ENCODE measurements at places on chromosomes 2 and 18.

DNA sequence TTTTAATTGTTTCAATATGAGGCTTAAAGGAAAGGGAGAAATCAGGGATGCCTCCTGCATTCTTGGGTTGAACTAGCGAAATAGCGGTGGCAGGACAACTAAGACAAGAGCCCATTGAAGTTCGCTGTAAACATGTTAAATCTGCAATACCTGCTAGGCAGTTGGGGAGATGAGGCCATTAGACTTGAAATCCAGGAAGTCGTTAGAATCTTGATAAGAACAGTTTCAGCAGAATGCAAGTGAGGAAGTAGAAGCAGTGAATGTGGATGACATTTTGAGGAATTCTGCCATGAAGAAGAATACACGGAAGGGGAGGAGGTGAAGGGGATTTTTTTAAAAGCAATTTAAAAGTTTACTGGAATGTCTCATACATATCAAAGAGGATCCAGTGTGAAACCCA is 109.7 kb downstream of the LPIN1 start:
- DNase-seq = no peak

- DNase-seq = no peak
Observed at GRCh38 chr2:2455151-2455550, 124.1 kb upstream of the MYT1L start.

- no peak for DNase-seq
Observed at GRCh38 chr2:14231391-14231898, 401.1 kb upstream of the LRATD1 start.

- DNase-seq = no peak
Observed at GRCh38 chr18:26429535-26430226, 118.7 kb downstream of the KCTD1 start.

GRCh38 chr2:8447610-8448221 is 234.1 kb upstream of the ID2 start:
- no peak for DNase-seq

DNA sequence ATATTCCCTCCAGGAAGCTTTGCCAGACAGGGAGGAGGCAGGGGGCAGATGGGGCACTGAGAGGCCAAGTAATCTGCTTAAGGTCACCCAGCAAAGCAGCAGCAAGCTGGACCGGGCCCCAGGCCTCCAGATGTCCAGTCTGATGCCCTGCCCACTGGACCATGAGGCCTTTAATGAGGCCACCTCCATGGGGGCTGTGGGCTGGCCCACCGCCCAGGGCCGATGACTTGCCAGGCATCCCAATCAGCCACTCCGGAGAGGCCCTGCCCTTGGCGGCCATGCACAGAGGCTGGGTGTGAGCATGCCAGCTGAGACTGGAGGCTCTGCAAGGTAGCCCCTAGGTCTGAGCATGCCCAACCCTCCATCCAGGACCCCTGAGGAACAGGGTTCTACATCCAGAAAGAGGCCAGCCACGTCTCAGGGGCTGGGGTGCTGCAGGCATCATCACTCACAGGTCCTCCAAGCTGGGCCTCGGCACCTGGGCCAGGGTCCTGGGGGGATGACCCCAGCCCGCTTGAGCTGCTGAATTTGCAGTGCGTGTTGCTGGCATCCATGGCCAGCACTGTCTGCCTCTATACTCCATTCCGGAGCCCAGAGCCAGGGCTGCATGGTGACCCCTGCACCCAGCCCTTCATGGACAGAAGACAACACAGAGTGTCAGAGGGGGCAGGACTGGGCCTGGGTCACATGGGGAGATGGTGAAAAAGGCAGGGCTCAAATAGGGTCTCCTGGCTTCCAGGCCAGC is 164.2 kb downstream of the INHBB start:
- DNase-seq = no peak

- no peak for DNase-seq
Observed at GRCh38 chr2:202165945-202166344, 72.5 kb downstream of the SUMO1 start.

DNA sequence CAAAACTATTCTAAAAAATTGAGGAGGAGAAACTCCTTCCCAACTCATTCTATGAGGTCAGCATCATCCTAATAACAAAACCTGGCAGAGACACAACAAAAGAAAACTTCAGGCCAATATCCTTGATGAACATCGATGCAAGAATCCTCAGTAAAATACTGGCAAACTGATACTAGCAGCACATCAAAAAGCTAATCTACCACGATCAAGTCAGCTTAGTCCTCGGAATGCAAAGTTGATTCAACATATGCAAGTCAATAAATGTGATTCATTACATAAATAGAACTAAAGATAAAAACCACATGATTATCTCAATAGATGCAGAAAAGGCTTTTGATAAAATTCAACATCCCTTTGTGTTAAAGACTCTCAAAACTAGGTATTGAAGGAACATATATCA is 63.1 kb downstream of the EHBP1 start:
- no peak for DNase-seq

GRCh38 chr2:240998706-240998994 is 232 bp downstream of the SNED1 start:
- DNase-seq = no peak

DNA sequence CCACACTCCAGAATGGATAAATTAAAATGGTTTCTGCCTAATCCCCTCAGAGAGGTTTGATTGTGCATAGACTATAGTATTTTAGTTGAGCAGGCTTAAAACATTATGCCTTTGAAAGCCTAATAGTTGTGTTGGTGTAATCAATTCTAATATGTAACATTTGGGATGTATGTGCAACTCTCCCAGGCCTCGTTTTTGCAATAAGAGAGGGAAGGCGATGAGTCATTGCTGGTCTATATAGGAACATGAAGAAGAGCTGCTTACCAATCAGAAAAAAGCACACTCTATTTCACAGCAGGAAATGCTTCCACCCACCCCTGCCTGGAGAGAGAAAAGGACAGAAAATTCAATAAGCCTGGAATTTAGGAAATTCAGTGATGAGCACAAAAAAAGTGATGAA is 1424.0 kb upstream of the PIK3C3 start:
- DNase-seq = no peak

GRCh38 chr18:26655525-26656430 is 107.4 kb upstream of the KCTD1 start:
- DNase-seq = no peak

DNA sequence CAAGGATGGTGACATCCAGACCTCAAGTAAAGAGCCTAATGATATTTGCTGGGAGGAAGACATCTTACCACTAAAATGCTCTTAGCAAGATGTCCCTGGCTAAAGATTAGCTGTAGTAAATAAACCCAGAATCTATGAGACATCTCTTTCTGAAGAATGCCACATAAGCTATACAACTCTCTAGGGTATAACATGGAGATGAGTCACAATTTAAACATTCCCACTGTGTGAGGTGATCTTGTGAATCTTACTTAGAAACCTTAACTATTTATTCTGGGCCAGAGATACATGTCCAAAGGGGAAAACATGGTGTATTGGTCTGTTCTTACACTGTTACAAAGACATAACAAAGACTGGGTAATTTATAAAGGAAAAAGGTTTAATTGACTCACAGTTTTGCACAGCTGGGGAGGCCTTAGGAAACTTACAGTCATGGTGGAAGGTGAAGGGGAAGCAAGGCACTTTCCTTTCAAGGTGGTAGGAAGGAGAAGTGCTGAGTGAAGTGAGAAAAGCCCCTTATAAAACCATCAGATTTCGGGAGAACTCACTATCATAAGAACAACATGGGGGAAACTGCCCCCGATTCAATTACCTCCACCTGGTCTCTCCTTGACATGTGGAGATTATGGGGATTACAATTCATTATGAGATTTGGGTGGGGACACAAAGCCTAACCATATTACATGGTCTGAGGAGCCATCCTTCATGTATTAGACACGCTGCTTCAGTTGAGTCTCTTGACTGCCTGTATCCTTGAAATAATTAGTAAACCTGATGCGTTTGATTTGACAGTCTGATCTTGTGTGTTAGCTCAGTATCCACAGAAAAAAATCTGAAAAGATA is 17.1 kb downstream of the KRCC1 start:
- no peak for DNase-seq

DNA sequence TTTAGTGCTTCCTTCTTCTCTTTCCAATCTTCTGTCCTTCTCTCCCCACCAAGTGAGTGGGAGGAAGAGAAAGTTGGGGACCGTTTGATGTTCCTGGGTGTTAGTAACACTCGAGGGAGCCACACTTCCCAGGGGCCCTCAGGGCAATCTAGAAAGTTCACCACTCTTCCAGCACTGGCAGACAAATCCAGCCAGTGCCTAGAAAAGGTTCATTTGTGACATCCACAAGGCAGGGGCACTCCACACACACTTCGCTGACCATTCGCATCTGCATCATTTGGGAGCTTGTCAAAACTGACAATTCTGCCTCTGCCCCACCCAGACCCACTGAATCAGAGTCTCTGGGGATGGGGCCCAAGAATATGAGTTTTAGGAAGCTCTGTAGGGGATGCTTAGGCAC is 86.8 kb upstream of the ST3GAL5 start:
- DNase-seq = no peak

DNA sequence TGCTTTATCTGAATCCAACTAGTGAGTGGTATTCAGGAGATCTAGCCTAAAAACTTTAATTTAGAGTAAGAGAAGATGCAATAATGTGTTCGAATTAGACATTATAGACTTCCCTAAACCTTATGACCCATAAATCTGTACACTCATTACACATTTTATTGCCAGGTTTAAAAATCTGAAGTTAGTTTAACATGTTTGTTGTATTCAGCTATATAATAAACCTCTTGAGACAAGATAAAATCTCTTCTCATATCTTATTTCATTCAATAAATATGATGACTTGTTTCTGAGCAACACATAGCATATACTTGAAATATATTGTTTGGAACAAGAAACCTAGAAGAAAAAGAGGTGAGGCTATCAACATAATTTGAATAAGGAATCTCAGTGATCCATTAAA is 150.7 kb downstream of the CDH7 start:
- no peak for DNase-seq

GRCh38 chr2:167293172-167293781 is 405.0 kb downstream of the XIRP2 start:
- no peak for DNase-seq

DNA sequence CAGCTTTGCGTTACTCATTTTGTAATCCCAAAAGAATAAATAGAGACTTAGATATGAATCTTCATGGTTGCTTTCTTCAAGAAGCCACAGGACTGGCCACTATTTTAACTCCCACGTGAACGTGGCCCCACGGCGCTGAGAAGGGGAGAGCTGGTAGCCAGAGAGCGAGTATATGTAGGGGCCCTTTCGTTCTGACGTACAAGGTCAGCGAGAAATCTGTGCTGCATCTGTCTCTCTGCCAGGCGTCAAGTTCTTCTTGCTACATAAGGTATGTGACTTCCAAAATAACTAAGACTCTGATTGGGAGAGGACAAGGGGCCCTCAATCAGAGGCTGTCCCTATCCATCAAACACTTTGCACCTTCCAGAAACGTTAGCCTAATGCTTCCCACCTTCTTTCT is 149.2 kb downstream of the PLEKHA3 start:
- no peak for DNase-seq

GRCh38 chr18:5582849-5583681 is 39.3 kb upstream of the EPB41L3 start:
- no peak for DNase-seq

DNA sequence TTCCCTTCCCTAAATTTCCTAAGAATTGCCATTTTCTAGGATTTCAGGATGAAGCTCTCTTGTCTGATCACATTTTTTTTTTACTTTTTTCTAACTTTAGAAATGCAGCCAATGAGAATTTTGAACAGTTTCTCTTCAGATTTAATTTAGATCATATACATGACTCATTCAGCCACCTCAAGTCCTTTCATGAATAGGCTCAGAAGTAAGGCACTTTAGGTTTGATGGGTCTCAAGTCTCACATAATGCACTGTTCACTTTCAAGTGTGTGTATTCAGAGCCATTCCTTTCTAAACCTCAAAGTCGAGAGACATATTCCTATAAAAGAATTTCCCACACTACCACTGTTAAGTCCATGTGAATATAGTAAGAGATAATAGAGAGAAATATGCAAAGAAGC is 614.1 kb upstream of the VRK2 start:
- no peak for DNase-seq

- DNase-seq = no peak
Observed at GRCh38 chr18:60981682-60982328, 351.4 kb upstream of the CDH20 start.

DNA sequence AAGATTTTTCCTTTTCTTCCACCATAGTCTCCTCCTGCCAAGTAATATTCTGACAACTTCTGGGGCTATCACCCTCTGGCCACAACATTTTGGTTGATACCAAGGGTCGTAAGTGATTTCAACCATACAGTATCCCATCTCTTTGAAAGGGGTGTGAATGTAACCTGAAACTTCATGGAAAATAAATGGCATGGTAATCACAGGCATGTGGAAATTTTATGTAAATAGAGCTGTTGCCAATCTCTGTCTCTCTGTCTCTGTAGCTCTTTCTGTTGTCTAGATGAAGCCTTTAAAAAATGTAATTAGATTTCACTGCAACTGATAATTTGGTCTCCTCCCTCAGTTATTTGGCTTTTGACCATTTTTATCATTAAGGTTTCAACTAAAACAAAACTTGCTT is 125.6 kb upstream of the RPRM start:
- no peak for DNase-seq

DNA sequence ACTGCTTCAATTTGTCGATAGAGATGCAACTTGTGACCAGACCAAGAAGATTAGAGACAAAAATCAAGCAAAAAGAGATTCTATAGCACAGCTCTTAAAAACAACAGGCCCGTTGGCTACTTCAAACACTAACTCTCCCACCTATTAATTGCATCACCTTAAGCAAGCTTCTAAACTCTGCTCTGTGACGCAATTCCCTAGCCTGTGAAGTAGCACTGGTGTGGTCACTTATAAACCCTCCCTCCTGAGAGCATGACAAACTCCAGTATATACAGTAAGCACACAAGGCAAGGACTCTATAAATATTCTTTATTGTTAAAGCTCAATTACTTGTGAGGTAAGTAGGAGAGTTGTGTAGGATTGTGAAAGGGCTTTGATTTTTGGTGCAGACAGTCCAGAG is 72.3 kb downstream of the CMPK2 start:
- no peak for DNase-seq

GRCh38 chr2:144514616-144515091 is 5.3 kb downstream of the ZEB2 start:
- no peak for DNase-seq

GRCh38 chr18:56662902-56663301 is 11.7 kb downstream of the WDR7 start:
- DNase-seq = no peak

- DNase-seq = no peak
Observed at GRCh38 chr2:128726236-128726635, 407.6 kb upstream of the HS6ST1 start.

DNA sequence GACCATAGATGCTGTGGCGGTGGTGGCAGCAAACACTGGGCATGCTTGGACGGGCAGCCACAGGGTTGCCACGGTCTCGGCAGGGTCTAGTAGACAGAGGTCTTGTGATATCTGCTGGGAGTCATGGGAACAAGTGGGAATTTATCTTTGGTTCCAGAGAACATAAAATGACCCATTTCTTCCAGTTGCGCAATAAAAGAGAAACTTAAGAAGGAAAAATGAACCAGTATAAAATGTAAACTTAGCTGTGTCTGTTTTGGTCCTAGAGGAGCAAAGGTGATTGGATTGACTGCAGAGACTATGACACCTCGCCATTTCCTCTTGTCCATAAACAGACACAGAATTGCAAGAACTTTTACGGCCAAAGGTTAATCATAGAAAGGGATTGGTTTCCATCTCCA is 132.6 kb upstream of the RBBP8 start:
- no peak for DNase-seq

All from stimulated activated CD4-positive, alpha-beta T cell treated with anti-CD3 and anti-CD28 coated beads, Interleukin-12 subunit alpha, Interleukin-12 subunit beta, amount 100 ng/mL, for 48 hours (primary cell).